T-helper 2 cell treated with Interferon-gamma antibody and Interleukin-4, amounts not matched to agents 100 ng/mL and 5 ng/mL, for 36 hours (primary cell): ENCODE measurements at places on chromosomes 5 and 9. TPM values are rescaled to one million over a fixed set of nuclear protein-coding genes. Genes with fewer than 3 reads are reported as not detected.

RPP25L gene
- total RNA-seq, result 17.5 and 19.0 TPM in 2 replicates

ARL15 gene
- total RNA-seq, result 11.7 and 12.4 TPM in 2 replicates

SWI5 gene
- total RNA-seq, result 11.8 and 12.0 TPM in 2 replicates

SCGB3A2 gene
- total RNA-seq, result not detected in 2 replicates

SLC34A1 gene
- 0.07 and 0.11 TPM in 2 replicates for total RNA-seq

CA9 gene
- total RNA-seq, result 0.27 and 0.30 TPM in 2 replicates

DEPDC1B gene
- 36.5 and 38.6 TPM in 2 replicates for total RNA-seq

ZCCHC7 gene
- total RNA-seq, result 20.3 and 21.6 TPM in 2 replicates

EGFLAM gene
- not detected in 2 replicates for total RNA-seq

FOXD4L4 gene
- 0.09 and 0.23 TPM in 2 replicates for total RNA-seq

LAMC3 gene
- 0.05 and 0.07 TPM in 2 replicates for total RNA-seq

PCA3 gene
- not detected in 2 replicates for total RNA-seq

NDST1 gene
- 0.36 and 0.41 TPM in 2 replicates for total RNA-seq

NME5 gene
- total RNA-seq, result not detected in 2 replicates

GRK6 gene
- total RNA-seq, result 232 and 239 TPM in 2 replicates

LCN6 gene
- total RNA-seq, result not detected in 2 replicates

RFESD gene
- 4.7 and 4.9 TPM in 2 replicates for total RNA-seq

EIF4E1B gene
- total RNA-seq, result not detected in 2 replicates

ASB6 gene
- 23.7 and 24.9 TPM in 2 replicates for total RNA-seq

CDKN2B gene
- total RNA-seq, result 3.5 and 4.0 TPM in 2 replicates

PTGR1 gene
- 0.32 and 0.73 TPM in 2 replicates for total RNA-seq

HSD17B3 gene
- total RNA-seq, result not detected in 2 replicates

MLANA gene
- not detected in 2 replicates for total RNA-seq

BTNL3 gene
- not detected in 2 replicates for total RNA-seq

EDIL3 gene
- not detected in 2 replicates for total RNA-seq

PDLIM4 gene
- 0.23 and 0.45 TPM in 2 replicates for total RNA-seq

MSMP gene
- 0.55 TPM in 1 of 2 replicates, not detected in the other for total RNA-seq

ADRA1B gene
- not detected in 2 replicates for total RNA-seq

PCDHA3 gene
- not detected in 2 replicates for total RNA-seq

LTC4S gene
- 2.3 and 3.1 TPM in 2 replicates for total RNA-seq

IL5 gene
- 7.3 and 7.7 TPM in 2 replicates for total RNA-seq

ZNF883 gene
- total RNA-seq, result 0.09 and 0.11 TPM in 2 replicates

RABGAP1 gene
- 28.2 and 32.7 TPM in 2 replicates for total RNA-seq

SKP1 gene
- total RNA-seq, result 204 and 207 TPM in 2 replicates

HMGCS1 gene
- 78.6 and 80.2 TPM in 2 replicates for total RNA-seq

TIMD4 gene
- 1.1 and 1.6 TPM in 2 replicates for total RNA-seq

ENG gene
- total RNA-seq, result 21.4 and 23.0 TPM in 2 replicates

OGN gene
- total RNA-seq, result not detected in 2 replicates

DDX4 gene
- 0.98 and 1.5 TPM in 2 replicates for total RNA-seq

MAMDC2 gene
- not detected in 2 replicates for total RNA-seq

CTSV gene
- total RNA-seq, result 0.27 and 0.36 TPM in 2 replicates

TEK gene
- total RNA-seq, result not detected in 2 replicates

WHRN gene
- total RNA-seq, result 0.39 and 0.52 TPM in 2 replicates

TMEFF1 gene
- total RNA-seq, result 0.16 and 0.27 TPM in 2 replicates
